A172 (cell line): ENCODE measurements at places on chromosomes 3 and 15.

DNA sequence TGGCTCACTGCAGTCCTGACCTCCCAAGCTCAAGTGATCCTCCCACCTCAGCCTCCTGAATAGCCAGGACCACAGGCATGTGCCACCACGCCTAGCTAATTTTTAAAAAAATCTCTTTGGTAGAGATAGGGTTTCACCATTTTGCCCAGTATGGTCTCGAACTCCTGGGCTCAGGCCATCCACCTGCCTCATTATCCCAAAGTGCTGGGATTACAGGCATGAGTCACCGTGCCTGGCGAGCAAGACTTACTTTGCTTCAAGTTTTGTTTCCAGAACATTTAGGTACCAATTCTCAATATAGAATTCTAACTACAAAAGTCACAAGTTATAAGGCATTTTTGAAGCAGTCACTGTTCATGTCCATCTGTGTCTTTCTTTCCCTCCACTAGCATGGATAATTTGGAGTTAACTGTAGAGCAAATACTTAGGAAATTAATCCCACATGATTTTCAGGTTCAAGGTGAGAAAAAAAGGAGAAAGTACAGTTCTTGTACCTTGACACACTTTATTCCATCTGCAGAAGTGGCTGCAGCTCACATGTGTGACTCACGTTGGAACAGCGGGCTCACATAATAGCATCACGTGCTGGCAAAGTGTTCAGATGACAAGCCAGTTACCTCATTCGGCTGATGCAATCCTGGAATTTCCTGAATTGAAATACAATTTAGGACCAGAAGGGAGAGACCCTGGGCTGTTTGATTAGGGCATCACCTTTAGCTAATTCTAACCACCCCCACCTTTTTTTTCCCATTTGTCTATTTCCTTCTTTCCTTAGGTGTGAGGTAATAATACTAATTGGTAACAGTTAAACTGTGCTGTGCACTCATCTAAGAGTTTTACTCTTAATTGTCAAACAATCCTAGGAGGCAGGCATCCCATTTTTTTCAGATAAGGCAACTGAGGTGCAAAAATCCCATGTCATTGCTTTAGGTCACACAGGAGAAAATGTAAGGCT, 46.9 kb upstream of the NEDD4 start:
- DNase-seq = peak; percentile 92

GRCh38 chr15:81146006-81146405, 11.9 kb downstream of the CFAP161 start:
- no peak for DNase-seq

DNA sequence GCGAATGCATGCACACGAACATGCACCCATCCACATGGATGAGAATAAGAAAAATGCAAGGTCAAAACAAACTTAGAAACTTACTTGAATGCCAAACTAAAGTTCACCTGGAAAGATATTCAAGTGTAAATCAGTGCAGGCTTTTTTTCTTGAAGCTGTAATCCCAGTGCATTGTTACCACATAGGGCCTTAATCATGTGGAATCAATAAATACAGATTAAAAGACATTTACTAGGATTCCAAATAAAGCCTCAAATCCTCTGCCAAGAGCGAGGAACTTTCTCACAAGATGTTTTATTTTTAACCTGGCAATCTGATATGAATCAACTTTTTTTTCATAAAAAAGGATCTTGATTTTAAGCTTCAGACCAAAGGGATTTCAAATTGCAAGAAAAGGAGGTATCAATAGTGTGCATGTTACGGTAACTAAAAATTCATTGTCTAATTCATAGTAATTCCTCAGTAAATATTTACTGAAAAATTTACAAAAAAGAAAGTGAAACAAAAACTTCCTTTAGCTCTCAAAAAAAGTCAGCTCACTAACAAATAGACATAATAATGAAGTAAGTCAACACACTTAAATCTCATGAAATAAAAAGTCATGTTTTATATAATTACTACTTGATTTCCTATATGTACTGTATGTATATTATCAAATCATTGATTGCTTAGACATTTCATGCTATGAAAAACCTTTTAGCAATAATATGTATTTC, 978.6 kb downstream of the PLOD2 start:
- peak; percentile 8 for DNase-seq

DNA sequence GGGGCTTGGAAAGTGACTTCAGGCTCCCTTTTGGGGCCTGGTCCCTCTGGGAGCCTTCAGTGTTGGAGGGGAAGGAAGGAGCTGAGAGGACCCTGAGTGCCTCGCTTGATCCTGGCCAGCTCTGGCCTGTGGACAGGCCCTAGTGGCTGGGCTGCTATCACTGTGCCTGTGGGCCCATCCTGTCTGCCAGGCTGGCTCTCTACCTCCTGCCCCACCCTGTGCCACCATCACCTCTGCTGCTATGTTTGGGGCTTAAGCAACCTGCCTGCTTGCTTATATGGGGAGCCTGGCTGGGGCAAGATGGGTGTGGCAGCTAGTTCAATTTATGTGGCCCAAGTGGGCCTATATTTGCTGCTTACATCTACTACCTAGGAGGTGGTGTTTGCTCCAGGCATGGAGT, 7.1 kb downstream of the TEX264 start:
- DNase-seq = no peak

- DNase-seq = no peak
Measured at GRCh38 chr3:13011573-13012220, 61.5 kb downstream of the IQSEC1 start.

GRCh38 chr3:191959876-191960413, 499.0 kb downstream of the PYDC2 start:
- no peak for DNase-seq
